ENCODE measurements at places on chromosomes 2 and 18.

GRCh38 chr2:9965119-9965822, 13.8 kb downstream of the GRHL1 start:
- peak; percentile 40 for DNase-seq

DNA sequence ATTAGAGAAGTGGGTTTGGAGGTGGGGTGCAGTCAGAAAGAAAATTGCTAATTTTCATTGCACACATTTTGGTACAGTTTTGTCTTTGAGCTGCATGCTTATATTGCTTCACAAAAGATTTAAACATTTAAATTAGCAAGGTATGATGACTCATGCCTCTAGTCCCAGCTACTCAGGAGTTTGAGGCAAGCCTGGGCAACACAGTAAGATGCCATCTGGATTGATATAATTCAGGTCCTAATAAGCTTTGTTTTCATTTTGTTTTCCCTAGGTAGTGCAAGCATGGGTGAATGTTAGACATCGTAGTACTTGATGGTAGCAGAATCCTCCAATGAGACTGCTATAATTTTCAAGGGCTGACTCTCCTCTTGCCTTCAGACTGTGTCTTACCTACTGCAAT, 396.7 kb upstream of the RGPD4 start:
- DNase-seq, result no peak

- DNase-seq, result no peak
Measured at GRCh38 chr2:17661460-17661859, 92.2 kb downstream of the SMC6 start.

DNA sequence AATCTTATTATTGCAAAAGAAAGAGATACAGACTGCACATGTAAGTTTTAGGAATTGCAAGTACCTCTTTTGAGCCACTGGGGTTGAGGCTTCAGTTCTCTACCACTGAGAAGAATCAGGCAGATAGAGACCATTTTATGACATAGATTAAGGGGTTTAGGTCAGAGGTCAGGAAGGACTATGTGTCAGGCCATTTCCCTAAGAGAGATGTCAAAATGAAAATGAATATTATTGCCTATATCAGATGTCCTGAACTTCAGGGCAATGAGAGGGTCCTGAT, 113.7 kb downstream of the GATA6 start:
- DNase-seq, result no peak

DNA sequence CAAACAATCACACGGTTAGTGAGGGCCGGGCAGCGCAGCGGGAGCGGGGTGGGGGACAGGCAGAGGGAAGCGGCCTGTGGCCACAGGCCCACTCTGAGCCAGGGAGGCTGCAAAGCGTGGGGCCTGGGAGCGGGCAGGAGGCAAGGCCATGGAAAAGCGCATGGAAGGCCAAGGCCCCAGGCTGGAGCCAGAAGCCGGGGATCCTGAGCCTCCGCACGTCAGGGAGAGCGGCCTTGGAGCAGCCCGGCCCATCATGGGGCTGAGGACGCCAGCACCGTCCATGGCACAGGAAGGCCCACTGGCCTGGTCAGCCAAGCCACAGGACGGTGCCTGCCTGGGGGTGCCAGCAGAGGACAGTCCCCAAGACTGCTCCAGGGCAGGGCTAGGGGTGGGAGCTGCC, 43.1 kb downstream of the AQP12A start:
- no peak for DNase-seq

GRCh38 chr2:85516653-85517389, 22.1 kb upstream of the MAT2A start:
- DNase-seq, result no peak

- peak; percentile 86 for DNase-seq
Measured at GRCh38 chr2:223760838-223761502, 76.4 kb downstream of the AP1S3 start.

DNA sequence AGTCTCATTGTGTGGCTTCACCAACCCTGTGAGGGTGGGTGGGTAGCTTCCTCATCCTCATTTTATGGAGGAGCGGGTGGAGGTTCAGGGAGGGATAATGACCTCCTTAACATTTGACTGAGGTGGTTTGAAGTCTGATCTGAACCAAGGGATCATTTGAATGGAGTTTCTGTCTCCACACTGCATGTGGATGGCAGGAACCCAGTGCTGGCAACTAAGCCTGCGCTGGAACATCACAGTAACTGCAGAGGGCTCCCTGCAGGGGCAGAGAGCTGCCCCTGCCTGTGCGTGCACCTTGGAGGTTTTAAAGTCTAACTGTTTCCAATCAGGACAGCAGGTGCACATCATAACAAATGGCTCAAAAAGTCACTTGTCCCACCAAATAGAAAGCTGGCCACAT, 3.3 kb downstream of the AGAP1 start:
- DNase-seq, result no peak

DNA sequence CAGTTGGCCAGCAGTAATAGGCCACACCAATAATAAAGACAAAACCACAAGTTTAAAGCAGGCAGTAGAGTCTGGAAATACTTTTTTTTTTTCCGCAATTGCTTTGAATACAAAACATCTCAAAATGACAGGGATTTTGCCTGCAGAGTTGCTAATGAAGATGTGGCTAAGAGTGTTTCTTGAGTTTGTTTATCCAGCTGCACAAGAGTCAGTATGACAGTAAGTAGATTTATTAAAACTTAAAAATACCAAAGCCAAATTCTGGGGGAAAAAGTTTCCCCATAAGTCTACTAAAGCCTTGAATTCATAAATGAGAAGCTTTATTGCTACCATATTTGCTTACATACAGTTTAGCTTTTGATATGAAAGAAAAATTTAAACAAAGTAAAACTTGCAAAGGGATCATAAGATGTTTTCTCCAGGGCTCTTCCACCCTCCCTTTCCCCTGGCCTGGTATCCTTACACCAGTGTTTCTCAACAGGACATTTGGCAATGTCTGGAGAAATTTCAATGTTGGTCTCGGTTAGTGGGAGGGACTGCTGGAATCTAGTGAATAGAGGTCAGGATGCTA, 3.9 kb upstream of the DSEL start:
- DNase-seq, result no peak

DNA sequence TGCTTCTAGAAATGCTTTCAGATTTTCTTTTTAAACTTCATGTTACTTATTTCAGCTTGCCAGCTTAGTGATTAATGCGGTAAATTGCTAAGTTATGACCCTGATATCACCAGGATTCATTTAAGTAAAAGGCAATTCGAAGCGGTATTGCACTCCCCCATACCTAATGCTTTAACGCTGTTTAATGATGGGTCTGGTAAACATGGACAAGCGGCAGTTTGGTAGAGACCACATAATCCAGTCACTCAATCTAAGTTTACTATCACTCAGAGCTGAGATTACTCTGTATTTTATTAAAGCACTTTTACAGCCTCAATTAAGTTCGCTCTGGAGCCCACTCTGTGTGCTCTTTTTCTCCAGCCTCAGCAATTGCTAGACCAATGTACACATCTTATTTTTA, 118.2 kb upstream of the SCN7A start:
- no peak for DNase-seq

DNA sequence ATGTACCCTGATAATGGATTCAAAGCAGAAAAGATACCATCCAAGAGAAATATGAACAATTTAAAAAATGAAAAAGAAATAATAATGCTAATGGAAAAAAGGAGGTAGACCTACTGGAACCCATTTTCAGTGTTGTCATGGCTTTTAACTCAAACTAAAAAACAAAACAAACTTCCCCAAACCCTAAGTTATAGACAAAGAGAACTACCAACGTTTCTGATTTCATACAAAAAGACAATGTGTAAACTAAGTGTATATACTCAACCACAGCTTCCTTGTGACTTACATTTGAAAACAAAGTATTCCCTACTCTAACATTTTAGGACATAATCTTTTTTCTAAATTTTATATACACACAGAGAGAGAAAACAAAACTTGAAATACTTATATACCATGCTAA, 45.9 kb downstream of the ACVR1 start:
- no peak for DNase-seq

GRCh38 chr18:59509481-59510442, 150.7 kb upstream of the LMAN1 start:
- no peak for DNase-seq

GRCh38 chr18:30903566-30903965, 139.0 kb downstream of the DSC3 start:
- no peak for DNase-seq

GRCh38 chr2:55141572-55142413, 90.3 kb downstream of the CLHC1 start:
- DNase-seq, result no peak

DNA sequence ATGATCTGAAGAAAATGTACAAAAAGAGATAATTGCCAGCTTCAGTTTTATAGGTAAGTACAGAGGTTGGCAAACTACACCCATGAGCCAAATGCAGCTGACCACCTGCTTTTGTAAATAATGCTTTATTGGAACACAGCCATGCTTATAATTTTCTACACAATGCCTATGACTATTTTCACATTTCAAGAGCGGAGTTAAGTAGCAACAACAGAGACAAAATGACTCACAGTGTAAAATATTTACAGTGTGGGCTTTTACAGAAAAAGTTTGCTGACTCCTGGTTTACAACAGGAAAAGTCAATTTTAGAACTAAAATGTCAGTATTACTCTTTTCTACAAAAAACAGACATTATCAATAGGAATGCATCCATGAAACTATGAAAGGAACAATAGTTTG, 26.0 kb downstream of the CWC22 start:
- no peak for DNase-seq

DNA sequence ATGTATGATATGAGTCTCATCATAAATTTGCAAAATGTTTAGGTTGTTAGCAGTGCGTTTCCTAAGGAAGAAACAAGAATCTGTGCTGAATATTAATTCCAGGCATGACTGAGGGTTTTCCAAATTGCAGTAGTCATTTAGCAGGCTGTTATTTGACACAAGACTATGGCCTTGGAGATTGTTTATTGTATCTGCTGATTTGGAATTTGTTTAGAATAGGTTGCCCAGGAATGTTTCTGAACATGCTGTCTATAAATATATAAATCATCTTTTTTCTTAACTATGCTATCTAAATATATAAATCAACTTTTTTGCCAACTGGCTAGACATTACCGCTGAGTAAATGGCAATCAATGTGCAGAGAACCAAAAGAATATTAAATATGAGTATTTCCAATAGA, 90.9 kb downstream of the DOK6 start:
- DNase-seq, result no peak

- DNase-seq, result peak; percentile 7
Measured at GRCh38 chr18:74951165-74951760, 257.7 kb downstream of the PTGR3 start.

DNA sequence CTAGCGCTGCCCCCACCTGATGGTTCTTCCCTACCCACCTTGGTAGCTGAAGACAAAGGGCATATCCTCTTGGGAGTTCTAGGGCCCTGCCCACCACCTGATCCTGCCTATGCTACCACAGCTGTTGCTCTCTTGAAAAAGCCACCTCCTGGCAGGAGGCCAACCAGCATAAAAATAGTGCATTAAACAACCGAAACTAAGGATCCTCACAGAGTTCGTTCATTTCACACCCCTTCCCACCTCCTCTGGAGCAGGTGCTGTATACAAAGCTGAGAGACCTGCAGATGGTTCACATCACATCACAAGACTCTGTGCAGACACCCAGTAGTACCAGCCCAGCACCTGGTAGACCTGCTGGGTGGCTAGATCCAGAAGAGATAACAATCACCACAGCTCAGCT, 1348.0 kb upstream of the TMEFF2 start:
- no peak for DNase-seq

- DNase-seq, result no peak
Measured at GRCh38 chr2:171410624-171411023, 23.2 kb downstream of the METTL8 start.

DNA sequence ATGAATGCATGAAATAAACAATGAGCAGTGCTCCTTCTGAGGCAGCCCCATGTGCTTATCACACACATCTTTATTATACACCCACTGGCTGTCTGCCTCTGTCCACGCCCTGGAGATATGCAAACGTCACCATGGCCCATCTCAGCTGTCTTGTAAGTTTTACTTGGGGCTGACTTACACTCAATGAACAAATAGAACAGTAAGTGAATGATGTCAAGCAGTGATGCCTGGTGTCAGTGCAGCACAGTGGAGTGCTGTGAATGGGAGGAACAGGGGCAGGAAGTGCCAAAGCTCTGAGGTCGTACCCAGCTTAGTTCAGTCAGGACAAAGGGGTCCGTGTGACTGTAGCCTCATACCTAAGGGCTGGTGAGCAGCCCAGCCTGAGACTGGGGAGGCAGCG, 659.5 kb upstream of the HS6ST1 start:
- no peak for DNase-seq

DNA sequence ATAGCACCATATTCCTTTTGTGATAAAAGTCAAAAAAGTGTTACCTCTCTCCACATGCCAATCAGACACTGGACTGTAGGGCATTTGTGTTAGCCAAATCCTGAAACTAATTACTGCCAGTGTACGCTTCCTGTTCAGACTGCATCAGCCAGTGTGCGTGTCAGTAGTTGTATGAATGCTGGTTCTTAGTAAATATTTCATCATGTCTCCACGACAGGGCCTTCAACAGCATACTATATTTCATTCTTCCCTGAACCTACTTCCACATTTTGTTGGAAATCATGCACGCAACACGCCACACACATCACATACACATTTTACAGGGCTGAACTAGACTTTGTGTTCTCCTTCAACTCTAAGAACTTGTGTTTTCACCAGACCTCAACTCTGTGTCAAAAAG, 77.5 kb downstream of the EPB41L3 start:
- no peak for DNase-seq

DNA sequence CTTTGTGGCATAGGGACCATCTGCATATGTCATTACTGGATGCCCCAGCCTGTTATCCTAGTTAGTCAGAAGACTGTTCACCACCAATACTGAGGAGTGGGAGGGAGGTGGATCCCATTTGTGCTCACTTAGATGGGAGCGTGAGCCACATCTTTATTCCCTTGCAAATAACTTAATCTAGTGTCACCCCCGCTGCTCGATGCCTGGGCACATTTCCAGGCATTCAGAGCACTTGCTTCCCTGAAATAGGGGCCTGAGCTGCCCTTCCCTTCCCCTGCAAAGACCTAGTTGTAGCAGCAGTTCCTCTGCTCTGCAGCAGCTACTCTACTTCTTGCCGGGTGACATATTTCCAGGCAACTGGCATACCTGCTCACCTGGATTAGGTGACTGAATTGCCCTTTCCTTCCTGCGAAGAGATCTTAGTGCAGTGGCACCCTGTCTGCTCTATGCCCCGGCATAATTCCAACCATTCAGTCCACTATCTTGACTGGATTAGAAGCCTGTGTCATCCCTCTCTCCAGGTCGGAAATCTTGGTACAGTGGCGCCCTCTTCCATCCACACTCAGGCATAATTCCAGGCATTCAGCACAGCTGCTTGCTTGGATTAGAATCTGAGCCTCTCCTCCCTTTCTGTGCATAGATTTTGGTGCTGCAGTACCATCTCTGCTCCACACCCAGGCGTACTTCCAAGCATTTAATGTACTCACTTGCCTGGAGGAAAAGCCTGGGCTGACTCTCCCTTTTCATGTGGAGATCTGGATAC, 1389.1 kb upstream of the TMEFF2 start:
- DNase-seq, result no peak

DNA sequence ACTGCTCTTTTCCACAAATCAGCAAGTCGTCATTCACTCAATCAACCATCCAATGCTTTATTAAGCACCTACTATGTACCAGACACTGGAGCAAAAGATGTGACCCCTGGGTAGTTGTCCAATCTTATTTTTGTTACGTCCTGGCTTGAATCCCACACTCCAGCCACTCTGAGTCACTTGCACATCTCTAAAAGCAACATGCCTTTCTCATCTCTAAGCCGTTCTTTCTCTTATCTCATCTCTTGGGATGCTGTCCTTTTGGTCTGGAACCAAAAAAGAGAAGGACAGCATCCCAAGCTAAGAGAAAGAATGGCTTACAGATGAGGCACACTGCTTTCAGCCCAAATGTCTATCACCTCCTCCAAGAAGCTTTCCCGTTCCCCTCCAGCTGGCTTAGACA, 58.8 kb downstream of the RNF152 start:
- DNase-seq, result no peak
